ENCODE measurements at places on chromosomes 4 and X.

- DNase-seq, result no peak
Measured at GRCh38 chrX:107547621-107548020, 80.7 kb upstream of the PRPS1 start.

DNA sequence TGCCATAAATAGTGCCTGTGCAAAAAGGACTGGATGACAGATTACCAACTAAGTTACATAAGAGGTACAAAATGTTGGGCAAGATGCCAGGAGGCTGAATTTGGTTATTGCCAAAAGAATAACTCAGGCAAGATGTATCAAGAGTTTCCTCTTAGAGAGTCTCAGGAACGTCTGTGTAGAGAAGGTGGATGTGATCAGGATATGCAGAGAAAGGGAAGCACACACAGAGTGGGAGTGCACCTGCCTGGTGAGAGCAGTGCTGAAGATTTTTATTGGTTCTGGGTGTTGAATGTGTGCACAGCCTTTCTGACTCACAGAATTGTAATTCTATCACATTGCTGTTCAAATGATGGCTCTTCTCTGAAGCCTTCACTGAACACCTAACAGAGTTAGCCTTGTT, 156.8 kb upstream of the HS3ST1 start:
- no peak for DNase-seq

DNA sequence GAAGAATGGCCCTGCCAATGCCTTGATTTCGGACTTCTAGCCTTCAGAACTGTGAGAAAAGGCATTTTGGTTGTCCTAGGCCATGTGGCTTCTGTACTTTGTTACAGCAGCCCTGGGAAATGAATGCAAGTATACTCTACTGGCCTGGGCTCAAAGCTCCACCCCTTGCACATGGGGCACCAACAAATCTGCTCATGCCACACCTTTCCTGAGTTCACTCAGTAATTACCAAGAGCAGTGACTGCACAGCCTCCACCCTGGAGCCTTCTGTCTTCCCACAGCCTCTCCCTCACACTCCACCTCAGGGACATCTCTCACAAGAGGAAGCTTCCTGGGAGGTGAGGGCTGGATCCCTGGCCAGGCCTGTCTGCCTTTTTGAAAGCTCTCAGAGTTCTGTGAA, 29.1 kb upstream of the GAB1 start:
- DNase-seq, result no peak

GRCh38 chr4:185411849-185412248, 13.9 kb downstream of the UFSP2 start:
- no peak for DNase-seq

GRCh38 chr4:10629394-10629793, 55.2 kb downstream of the CLNK start:
- no peak for DNase-seq

DNA sequence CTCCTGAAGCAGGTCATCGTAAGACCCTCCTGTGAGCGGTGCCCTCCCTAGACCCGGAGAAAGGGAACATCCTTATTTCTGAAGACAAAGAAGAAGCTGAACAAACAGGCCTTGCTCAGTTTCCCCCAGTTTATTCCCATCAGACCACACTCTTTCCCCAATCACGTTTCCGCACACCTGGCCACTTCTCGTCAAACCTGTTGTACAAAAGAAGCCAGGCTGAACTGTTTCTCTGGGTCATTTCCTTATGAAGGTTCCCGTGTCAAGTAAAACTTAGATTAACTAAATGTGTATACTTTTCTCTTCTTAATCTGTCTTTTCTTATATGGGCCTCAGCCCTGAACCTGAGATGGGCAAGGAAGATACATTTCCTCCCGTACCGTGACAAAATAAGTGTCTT, 111.6 kb upstream of the ENPP6 start:
- no peak for DNase-seq

GRCh38 chrX:19555683-19556082, 40.4 kb upstream of the MAP3K15 start:
- no peak for DNase-seq

Data from NCI-H1048 (cell line).